ENCODE measurements at places on chromosomes 5 and 9.

DNA sequence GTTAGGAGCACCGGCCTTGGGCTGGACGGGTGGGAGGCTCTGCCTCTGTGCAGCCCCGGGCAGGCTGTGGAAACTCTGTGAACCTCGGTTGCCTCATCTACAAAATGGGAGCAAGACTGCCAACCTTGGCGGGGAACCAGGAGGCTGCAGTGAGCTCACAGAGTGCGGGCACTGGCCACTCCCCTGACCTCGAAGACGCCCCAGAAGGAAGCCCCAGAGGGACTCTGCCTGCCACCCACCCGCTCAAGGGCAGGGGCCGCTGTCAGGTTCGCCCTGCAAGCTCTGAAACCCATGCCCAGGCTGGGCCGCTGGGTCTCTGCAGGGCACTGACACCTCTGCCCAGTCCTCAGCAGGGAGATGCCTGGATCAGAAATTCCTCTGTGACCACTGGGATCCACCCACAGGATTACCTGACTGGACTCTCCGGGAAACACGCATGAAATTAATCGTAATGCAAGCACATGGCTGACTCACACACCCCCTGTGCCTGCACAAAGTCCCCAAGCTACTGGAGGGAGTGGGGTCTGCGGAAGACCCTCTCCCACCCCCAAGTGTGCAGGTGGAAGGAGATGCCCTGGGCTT is 7.4 kb downstream of the CCDC187 start:
- DNase-seq = no peak

- DNase-seq = no peak
Observed at GRCh38 chr5:140556438-140556837, 835 bp downstream of the SRA1 start.

DNA sequence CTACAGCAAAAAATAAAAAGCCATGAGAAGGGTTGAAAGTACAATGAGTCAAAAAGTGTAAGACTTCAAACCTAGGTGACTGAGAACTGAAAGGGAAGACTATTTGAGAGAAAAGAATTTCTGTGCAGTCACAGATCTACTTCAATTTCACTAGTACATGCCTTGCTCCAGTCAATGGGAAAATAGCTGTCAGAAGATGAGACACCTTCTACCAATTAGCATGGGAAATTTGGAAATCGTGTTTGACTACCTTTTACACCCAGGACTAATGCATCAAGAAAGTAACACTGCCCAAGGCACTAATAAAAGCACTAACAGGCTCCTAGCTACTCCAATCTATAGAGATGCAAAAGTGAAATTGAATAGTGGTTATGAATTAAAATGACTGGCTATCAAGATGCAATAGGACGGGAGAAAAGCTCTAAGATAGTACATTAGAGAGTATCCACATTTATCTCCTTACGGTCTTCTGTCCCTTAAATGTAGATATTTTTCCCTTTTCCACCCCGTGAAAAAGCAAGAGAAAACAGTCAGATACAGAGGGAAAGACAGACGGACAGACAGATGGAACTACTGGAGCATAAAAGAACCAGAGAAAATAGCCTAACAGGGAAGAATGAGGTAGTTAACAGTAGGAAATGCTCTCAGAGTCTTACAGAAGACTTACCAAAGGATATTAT is 15.2 kb downstream of the ERP44 start:
- DNase-seq = no peak

DNA sequence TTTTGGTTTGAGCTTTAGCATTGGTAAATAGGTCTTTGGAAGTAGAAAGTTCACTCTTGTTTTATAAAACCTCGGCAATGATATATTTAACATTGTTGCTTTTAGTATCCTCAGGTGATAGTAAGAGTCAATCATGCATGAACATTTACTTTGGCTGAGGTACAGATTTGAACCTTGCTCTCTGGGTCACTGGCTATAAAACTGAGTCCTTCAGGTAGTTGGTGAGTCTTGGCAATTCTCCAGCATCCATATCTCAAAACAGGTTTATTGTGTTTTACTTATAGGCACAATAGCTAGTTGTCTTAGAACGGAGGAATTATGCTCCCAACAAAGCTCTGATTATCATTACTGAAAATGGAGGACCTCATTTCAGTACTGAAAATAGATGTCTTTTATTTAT is 75.1 kb downstream of the MAT2B start:
- DNase-seq = no peak

- no peak for DNase-seq
Observed at GRCh38 chr9:78858266-78858665, 561.3 kb downstream of the PSAT1 start.

GRCh38 chr5:166370928-166371690 is 1920.3 kb upstream of the WWC1 start:
- no peak for DNase-seq

GRCh38 chr9:70607926-70608325 is 193.5 kb upstream of the KLF9 start:
- no peak for DNase-seq

- DNase-seq = no peak
Observed at GRCh38 chr9:75228893-75229292, 140.6 kb downstream of the OSTF1 start.

- DNase-seq = peak; percentile 79
Observed at GRCh38 chr5:32859211-32859641, 148.1 kb downstream of the NPR3 start.

GRCh38 chr5:15887093-15887492 is 292.5 kb downstream of the MARCHF11 start:
- DNase-seq = no peak

GRCh38 chr5:135094339-135095051 is 60.5 kb upstream of the PITX1 start:
- DNase-seq = no peak
